Lower leg skin (tissue), 4 donors: ENCODE measurements at places on chromosomes 5 and 9.

DNA sequence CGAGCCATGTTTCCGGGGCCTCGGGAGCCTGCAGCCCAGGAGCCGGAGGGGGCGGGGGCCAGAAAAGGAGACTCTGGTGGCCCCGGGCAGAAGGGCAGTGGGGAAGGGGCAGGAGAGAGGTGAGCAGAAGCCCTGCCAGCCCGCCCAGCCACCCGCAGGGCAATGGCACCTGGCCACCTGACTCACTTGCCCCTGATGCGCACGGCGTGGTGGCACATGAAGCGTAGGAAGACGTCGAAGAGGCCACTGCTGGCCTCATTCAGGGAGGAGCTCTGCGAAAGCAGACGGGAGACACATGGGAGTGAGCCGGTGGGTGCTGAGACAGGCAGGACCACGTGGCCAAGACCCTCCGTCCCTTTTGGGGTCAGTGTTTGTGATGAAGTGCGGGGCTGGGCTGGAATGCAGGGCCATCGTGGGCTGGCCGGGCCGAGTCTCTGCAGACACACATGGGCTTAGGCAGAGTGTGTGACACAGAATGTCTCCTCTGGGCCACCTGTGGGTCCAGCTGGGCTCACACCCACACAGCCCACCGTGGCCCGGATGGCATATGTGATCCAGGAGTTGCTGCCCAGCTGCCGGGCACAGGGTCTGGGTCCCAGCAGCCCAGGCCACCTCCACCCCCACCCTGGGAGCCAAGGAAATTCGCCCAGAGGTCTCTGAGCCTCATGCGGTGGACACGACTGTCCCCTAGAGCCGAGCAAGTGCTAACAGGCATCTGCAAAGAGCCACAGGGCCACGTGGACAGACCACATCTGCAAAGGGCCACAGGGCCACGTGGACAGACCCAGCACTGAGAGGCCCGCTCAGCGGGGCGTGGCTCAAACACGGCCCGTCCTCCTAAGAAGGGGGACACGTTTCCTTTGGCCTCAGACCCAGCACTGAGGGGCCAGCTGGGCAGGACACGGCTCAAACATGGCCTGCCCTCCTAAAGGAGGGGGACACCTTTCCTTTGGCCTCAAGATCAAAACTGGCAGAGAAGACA, 23.6 kb downstream of the TERT start:
- DNase-seq: no peak

DNA sequence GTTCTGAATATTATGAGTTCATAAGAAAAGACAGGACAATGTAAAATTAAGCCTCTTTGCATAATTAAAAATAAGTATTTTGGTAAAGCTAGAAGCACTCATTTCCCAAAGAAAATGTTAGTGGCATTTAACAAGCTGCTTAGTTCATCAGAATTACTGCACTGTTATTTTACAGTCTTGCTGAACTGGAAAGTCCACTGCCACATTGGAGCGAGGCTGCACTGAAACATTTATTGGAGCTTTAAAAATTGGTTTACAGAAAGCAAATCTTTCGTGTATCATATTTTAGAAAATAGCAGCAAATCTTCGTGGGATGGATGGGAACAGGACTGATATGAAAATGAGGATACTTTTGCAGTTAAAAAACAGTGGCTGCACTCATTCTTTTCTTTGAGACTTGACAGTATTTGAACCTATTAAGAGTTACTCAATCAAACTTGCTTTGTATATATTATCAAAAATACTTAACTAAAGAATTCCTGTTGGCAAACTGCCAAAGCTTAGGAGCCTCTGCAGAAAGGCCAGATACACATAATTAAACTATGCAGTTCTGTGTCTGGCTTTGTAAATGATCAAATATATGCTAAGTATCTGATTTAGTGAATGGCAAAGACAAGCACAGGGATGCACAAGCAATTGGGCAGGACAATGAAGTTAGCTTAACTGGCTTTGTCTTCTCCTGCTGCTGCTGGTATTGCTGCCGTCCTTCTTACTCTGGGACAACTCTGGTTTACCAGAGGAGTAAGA, 16.5 kb upstream of the FBXL7 start:
- DNase-seq: no peak

- peak; percentile 70 for DNase-seq
These were observed 5.4 kb upstream of the MYORG start for GRCh38 chr9:34382054-34382453.

GRCh38 chr5:93582677-93583438, at the start of gene NR2F1:
TSS of gene NR2F1 (plus strand) at chr5:93583222. CDS start at chr5:93585024, 1,802 bp downstream.
- DNase-seq: no peak

DNA sequence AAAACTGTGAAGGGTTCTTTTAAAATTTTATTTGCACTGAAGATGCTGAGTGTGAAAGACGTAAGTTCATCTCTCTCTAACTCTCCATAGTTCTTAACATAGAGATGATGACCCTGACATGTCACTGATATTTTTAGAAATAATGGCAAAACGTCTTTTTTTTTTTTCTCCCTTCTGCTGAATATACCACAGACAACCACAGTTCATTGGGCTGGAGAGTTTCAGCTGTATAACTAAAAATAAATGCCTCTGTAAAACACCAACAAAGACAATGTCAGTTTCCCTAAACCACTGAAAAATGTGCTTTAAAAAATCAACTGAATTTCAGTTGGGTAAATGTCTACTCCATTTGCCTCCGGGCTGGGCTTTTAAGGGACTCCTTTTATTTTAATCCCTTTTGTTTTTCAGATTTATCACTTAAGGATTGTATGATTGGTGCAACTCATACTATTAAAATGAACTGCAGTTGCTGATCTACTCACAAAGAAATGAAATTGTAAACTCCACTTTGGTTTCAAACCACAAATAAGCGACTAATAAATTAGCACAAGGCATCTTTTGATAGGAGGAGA, 830.9 kb upstream of the WWC1 start:
- no peak for DNase-seq

GRCh38 chr5:118144540-118144939, 843.8 kb downstream of the DTWD2 start:
- no peak for DNase-seq

DNA sequence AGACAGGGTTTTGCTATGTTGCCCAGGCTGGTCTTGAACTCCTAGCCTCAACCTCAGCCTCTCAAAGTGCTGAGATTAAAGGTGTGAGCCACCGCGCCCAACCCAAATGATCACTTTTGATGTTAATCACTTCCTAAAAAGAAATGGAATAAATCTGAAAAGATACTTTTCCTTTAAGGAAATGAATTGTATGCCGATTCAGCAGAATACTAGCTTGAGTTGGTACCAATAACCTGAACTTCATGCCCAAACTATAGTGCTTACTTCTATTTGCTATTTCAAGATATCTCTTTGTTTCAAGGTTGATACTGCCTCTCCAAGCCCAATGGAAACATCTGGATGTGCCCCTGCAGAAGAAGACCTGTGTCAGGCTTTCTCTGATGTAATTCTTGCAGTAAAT, 4.0 kb downstream of the CCNB1 start:
- no peak for DNase-seq

GRCh38 chr9:129726322-129727160, 26.3 kb downstream of the PTGES start:
- peak; percentile 71 for DNase-seq

- DNase-seq: no peak
These were observed 94.2 kb upstream of the FBN2 start for GRCh38 chr5:128632264-128632663.

- no peak for DNase-seq
These were observed 221.6 kb downstream of the PARP8 start for GRCh38 chr5:50887889-50888633.

- no peak for DNase-seq
These were observed 39.3 kb downstream of the SPARC start for GRCh38 chr5:151647320-151647861.

GRCh38 chr5:171578049-171578828, 158.8 kb downstream of the FGF18 start:
- no peak for DNase-seq

DNA sequence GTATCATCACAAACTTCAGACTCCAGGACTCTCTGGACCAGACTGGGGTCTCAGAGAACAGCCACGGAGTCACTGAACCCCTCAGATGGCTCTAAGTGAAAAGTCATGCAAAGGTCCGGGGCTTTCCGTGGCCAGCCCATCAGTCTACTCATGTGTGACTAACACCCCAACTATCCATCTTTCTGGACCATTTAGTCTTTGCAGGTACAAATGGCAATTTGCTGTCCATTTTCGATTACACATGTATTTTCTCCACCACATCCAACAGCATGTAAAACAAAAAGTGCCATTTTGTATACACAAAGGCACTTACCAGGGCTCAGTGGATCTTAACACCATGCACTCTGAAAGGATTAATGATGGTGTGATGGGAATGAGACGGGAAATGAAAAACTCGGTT, 387.7 kb downstream of the BNC2 start:
- no peak for DNase-seq

DNA sequence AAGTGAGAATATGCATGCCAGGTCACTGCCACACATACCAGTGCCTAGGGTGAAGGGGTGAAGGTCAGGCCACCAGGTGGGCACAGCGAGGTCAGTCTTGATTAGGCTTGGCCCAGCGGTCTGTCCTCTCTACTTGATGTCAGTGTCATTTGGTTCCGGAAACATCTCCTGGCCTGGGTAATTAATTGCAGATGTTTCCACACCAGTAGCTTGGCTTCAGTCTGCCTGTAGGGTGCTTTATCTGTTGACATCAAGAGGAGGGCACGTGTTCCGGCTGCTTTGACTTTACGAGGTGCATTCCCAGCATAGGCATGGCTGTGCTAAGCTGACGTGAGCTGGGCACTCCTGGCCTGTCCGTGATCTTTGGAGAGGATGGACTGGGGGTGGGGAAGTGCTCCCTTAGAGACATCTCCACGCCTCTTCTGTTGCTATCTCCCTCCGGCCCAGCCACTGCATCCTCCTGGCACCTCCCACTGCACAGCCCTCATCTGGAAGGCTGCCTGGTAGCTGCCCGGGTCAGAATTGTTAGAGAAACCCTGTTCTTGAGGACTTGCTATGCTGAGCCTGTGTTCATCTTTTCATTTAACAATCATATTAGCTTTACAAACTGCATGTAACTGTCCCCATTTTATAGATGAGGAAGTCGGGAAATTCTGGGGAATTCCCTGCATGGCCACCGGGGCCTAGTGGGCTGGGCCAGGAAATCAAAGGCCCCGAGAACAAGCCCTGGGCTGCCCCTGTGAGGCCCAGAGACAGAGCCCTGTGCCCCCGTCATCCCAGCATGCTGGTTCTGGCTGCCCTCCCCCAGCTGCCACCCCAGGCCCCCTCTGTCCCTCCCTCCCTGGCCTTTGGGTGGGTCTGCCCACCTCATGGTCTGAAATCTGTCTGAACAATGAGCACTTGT, 29.1 kb downstream of the JADE2 start:
- DNase-seq: no peak

DNA sequence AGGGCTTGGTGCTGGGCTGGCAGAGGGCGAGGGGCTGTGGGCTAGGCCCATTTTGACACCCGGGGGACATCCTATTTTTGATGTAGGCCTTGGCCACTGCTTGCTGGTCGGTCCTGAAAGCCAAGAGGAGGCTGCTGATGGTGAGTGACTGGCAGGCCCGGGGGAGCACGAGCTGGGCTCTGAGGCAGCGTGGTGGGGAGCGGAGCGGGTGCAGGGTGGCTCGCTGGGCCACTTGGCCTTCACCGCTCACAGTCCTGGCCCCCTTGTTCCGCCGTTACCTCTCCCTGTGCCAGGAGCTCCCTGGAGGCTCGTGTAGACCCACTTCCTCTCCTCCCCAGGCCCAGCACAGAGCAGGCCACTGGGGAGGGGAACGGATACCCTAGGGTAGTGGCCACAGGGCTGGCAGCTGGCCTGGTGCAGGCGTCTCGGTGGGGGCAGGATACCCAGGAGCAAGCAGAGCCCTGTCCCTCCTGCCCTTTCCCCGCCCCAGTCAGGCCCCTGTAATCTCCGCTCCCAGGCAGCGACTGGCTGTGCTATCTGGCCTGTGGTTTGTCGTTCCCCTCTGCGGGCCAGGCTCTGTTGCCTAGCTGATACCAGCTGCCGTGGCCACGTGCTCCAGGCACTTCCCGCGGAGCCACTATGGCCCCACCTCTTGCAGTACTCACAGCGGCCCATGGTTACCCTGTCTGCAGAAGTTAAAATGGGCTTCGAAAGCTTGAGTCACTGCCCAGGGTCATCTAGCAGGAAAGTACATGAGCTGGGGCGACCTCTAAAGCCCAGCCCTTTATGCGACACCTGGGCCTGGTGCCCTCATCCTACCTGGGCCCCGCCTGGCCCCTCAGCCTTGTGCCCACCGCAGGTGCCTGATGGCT, 11.7 kb upstream of the DOLPP1 start:
- DNase-seq: peak; percentile 62

GRCh38 chr9:124602632-124603031, 95.4 kb upstream of the NR5A1 start:
- no peak for DNase-seq

DNA sequence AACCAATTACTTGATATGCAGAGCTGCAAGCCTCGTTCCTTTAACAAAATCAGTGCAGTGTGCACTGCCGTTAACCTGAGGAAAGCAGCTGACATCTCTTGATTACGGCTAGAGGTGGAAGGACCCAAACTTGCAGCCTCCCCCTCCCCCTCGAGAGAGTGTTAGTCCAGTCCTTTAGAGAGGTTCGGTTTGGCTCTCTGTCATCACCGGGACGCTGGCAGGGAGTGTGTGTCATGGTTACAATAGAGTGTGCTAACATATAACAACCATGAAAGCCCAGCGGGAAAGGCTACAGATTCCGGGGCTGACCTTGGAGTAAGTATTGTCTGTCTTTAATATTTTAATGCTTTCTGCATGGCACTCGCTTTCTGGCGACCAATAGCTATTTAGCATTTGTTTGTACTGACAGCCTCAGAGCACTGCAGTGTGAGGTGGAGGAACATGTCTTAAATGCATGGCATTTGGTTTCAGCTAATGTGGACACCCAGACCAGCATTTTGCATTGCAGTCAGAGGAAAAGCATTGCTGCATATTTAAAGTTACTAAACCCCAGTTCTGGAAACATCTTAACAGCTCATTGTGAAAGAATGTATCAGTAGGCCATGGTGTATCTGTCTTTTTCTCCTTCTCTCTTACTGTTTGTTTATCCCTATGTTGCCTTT, 237.5 kb downstream of the CD180 start:
- no peak for DNase-seq

- no peak for DNase-seq
These were observed 81.5 kb upstream of the ARAP3 start for GRCh38 chr5:141763541-141763940.

GRCh38 chr9:77127071-77127470, 50.3 kb upstream of the VPS13A start:
- no peak for DNase-seq

DNA sequence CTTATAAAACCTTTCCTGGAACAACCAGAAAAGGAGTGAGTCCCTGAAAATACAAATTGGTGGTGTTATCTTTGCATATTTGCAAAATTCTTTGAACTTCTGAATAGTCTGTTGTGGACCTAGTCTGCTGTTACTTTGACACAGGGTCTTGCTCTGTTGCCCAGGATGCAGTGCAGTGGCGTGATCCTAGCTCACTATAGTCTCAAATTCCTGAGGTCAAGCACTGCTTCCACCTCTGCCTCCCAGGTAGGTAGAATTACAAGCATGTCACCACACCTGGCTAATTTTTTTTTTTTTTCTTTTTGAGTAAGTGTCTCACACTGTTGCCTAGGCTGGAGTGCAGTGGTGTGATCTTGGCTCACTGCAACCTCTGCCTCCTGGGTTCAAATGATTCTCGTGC, 43.7 kb upstream of the SPRY4 start:
- DNase-seq: no peak
